ENCODE measurements at places on chromosomes 6 and 20. TPM values are rescaled to one million over a fixed set of nuclear protein-coding genes. Genes with fewer than 3 reads are reported as not detected.

DNA sequence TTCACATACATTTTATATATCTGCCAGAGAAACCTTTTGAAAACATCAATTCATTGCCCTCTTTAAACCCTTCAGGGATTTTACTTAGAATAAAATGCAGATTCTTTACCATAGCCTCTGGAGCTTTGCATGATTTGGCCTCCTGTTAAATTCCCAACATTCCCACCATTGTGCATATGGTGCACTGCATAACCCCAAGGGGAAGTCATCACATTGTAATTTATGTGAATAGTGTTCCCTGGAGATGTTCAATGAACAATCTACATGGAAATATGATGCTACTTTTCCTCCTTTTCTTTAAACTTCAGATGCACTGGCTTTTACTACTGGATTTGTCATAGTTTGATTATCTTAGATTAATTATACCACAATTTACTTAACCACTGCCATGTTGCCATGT is 94.7 kb downstream of the PHF3 start:
- no peak for DNase-seq

DNA sequence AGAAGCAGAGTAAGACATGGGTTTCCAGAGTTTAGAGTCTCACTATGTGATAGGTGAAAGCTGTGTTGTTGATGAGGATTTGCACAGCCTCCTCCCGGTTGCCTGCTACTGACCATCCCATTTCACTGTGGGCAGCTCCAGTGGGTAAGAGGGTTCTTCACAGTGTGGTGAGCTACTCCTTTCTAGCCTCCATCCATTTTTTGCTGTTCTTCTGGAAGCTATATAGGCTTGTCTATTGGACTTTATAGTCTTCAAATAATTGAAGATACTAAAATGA is 13.4 kb downstream of the UST start:
- no peak for DNase-seq

TFAP2A gene
- total RNA-seq, result 0.12 TPM

DNA sequence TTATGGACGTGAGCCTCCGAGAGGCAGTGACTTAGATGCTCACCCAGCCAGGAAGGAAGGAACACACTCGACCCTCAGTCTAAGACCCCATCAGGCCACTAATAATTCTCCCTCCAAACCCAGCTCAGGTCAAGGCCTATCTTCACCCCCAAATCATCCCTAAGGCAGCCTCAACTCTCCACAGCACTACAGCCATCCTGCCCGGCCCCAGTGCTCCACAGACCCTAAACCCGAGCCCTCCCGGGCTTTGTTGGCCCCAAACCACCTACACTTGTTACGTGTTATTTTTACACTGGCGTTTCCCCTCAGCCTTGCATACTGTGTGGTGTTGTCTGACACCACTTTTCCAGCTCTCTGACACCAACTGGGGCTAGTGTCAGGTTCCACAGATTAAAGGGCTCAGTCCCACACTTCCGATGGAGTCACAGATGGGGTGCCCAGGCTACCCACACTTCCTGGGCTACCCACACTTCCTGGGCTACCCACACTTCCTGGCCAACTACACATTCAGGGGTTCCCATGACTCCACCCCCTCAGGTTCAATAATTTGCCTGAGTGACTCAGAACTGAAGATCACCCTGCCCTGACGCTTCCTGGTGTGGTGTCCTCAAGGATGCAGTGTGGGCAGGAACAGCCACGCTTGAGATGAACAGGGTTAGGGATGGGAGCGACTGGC is 25.3 kb downstream of the RBCK1 start:
- no peak for DNase-seq

GRCh38 chr20:61937146-61937962 is 128.3 kb downstream of the TAF4 start:
- no peak for DNase-seq

GRCh38 chr20:33407796-33408195 is 6.5 kb upstream of the CDK5RAP1 start:
- no peak for DNase-seq

GRCh38 chr20:49560646-49561045 is 7.3 kb downstream of the PTGIS start:
- peak; percentile 55 for DNase-seq

SUMO4 gene
- 0.67 TPM for total RNA-seq

- DNase-seq, result no peak
These were observed 109.4 kb downstream of the ATXN1 start for GRCh38 chr6:16651871-16652270.

DNA sequence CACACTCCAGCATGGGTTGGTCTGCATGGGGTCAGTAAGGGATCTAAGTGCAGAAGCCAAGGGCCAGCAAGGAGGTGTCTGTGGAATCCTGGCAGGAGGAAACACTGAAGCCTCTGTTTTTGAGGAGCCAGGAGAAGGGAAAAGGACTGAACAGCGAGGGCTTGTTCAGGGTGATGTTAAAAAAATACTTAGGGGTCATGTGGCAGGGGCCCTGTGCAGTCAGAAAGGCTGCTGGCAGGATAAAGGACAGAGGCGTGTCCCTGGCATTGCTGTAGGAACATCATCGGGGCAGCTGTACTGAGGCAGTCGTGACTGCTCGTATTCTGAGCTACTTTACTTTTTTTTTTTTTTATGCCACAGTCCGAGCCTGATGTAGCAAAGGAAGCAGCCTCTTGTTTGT is 127.1 kb upstream of the ZFP64 start:
- no peak for DNase-seq

DNA sequence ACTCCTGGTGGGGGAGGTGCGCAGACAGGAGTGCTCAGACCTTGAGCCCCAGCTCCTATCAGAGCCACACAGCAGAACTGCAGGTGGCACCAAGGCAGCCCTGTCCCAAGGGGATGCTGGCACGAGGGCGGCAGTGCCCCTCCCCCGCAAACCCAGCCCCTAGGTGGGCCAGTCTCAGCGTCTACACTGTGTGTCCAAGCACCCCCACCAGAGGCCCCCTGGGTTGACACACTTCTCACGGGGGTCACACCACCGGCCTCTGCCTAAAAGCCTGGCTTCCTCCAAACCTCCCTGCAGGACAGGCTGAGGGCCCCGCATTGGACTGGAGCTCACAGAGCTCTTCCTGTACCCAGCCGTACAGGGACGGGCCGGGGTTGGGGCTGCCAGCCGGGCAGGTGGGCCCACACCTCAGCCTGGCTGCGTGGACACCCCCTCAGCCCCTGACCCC is 8.1 kb downstream of the SLC2A4RG start:
- DNase-seq, result no peak

- DNase-seq, result no peak
These were observed 4.6 kb upstream of the IER3 start for GRCh38 chr6:30748851-30749540.

GRCh38 chr6:150881911-150882481 is 16.5 kb downstream of the MTHFD1L start:
- peak; percentile 93 for DNase-seq

- DNase-seq, result no peak
These were observed 98.2 kb downstream of the BCAS1 start for GRCh38 chr20:53972179-53972578.

- no peak for DNase-seq
These were observed 33.6 kb downstream of the PLCB4 start for GRCh38 chr20:9102456-9102855.

KHDC1L gene
- total RNA-seq, result not detected

HLA-DQB1 gene
- 0.59 TPM for total RNA-seq

TGM3 gene
- total RNA-seq, result not detected

WASF1 gene
- total RNA-seq, result 3.5 TPM
